Thyroid gland (tissue), 4 donors: ENCODE measurements at places on chromosomes 3 and 15. TPM values are rescaled to one million over a fixed set of nuclear protein-coding genes. Genes with fewer than 3 reads are reported as not detected.

GRCh38 chr15:100221471-100222348 is 120.1 kb downstream of the ADAMTS17 start:
- no peaks in the 10 kb centered on the region for H3K27me3 ChIP-seq
- H3K4me3 ChIP-seq, result no peak overlapping the region
- H3K4me1 ChIP-seq, result no peaks in the 10 kb centered on the region
- no peaks in the 10 kb centered on the region for H3K36me3 ChIP-seq

- H3K27ac ChIP-seq, result no peak overlapping the region
- H3K36me3 ChIP-seq, result no peaks in the 10 kb centered on the region
- H3K4me3 ChIP-seq, result no peak overlapping the region
- DNase-seq, result no peak
- H3K4me1 ChIP-seq, result no peaks in the 10 kb centered on the region
Measured at GRCh38 chr3:22296601-22297000, 545.6 kb upstream of the ZNF385D start.

The PIGX gene
- 40.6 TPM for total RNA-seq

DNA sequence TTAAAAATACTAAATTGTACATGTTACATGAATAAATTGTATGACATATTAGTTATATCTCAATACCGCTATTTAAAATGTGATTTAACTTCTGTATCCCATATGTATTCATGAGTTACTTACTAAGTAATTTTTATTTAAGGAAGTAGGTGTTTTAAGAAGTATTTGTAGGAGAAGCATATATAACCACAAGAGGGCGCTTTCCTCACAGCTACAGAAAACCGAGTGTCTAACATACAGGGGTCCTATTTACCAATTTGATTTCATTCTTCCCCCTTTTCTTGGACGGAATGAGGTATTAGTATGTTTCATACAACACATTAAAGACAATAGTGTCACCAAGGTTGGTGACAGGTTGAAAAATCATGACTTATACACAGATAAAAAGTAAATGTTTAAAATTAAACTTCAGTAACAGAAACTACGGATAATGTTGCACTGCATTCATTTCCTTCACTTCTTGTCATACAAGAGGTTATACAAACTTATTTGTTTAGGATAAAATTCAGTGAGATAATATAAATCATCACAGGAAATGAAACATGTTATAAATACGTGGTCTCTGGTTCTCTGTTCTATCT is 253.6 kb downstream of the MAGI1 start:
- H3K36me3 ChIP-seq, result no peaks in the 10 kb centered on the region
- no peak overlapping the region for H3K27ac ChIP-seq
- no peak overlapping the region for H3K4me3 ChIP-seq
- no peaks in the 10 kb centered on the region for H3K27me3 ChIP-seq

GRCh38 chr3:127628788-127629466 is at the start of gene PODXL2:
Gene PODXL2, plus strand, starts transcription at chr3:127629185. Its CDS starts 35 bp downstream, at chr3:127629220.
- H3K27ac ChIP-seq, result no peak within 1 kb of the TSS
- H3K36me3 ChIP-seq, result no peaks in the 10 kb centered on the region
- H3K4me3 ChIP-seq, result no peak within 1 kb of the TSS
- DNase-seq, result peak; percentile 67

The MOBP gene
- not detected for total RNA-seq

DNA sequence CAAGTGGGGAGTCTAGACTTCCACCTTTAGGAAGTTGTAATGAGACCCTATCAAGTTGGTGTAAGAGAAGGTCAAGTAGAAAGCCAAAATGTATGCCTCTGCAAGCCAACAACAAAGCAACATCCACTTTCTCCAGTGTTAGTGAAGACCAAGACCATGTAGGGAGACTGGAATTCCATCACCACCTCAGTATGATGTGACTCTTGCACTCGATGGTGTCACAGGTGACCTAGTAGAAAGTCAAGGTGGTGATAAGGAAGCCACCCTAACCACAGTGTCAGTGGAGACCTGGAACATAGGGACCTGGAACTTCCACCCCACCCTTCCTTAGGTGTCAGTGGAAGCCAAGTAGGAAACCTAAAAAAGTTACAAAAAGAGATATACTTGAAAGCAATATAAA is 278.1 kb upstream of the KCNMB2 start:
- H3K4me3 ChIP-seq, result no peak overlapping the region
- DNase-seq, result no peak
- no peaks in the 10 kb centered on the region for H3K4me1 ChIP-seq
- H3K27ac ChIP-seq, result no peak overlapping the region
- H3K36me3 ChIP-seq, result no peaks in the 10 kb centered on the region

DNA sequence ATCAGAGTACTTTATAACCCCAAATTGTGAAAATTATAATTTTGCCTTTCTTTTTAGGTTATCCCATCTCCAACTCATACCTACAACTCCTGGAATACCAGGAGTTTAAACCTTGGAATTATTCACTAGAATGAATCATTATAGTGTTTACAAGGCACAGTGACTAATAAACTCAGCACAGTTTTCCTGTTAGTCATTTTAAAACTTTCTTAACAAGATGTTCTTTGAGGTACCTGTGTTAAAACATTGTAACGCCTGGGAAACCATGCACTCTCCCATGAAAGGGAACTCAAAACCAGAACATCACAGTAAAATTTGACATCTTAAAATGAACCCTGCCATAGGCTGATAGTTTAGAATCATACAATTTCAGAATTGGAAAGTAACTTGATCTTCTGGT is 132.4 kb upstream of the OSTN start:
- no peak for DNase-seq
- H3K36me3 ChIP-seq, result no peaks in the 10 kb centered on the region
- no peaks in the 10 kb centered on the region for H3K4me1 ChIP-seq
- no peaks in the 10 kb centered on the region for H3K27me3 ChIP-seq

DNA sequence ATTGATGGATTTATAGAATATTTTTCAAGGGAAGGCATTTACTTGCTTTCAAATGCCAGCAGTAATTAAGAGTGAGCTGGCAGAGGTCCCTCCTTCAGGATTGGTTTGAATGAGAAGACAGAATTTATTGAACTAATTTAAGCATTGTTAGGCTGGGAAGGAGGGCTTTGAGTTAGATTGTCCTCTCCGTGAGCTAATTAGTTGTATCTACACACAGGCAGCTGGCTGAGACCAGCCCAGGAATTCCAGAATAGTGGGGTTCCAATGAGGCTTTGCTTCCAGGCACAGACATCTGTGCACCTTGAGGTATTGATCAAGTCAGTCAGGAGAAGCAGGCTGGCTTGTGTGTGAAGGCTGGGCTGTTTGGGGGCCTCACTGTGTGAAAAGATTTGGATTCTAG is 124.0 kb upstream of the WNT5A start:
- no peak overlapping the region for H3K27ac ChIP-seq
- peaks cover 9% of the 10 kb centered on the region for H3K4me1 ChIP-seq
- DNase-seq, result no peak
- no peaks in the 10 kb centered on the region for H3K27me3 ChIP-seq

The TATDN2 gene
- total RNA-seq, result 29.1 TPM

- no peak overlapping the region for H3K27ac ChIP-seq
- peaks cover 24% of the 10 kb centered on the region for H3K4me1 ChIP-seq
- H3K4me3 ChIP-seq, result no peak overlapping the region
- H3K36me3 ChIP-seq, result no peaks in the 10 kb centered on the region
- no peak for DNase-seq
Measured at GRCh38 chr3:31552103-31552502, 19.4 kb downstream of the STT3B start.

DNA sequence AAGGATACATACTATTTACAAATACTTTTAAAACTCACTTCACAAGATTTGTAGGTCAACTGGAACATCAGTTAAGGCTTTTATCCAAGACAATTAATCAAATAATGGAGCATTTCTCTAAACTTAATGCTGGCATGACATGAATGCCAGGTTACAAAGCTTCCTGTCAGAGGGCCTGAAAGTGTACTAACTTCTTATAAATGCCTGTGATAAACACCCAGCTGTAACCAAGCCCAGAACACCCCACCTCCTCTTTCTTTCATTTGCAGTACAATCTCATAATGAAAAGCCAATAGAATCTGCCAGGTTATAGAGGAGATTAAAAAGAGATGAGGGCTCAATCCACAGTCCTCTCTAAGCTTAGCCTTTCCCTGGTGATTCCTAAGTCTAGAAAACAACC is 214.4 kb downstream of the OSBPL10 start:
- no peaks in the 10 kb centered on the region for H3K36me3 ChIP-seq
- DNase-seq, result no peak
- no peak overlapping the region for H3K27ac ChIP-seq
- H3K4me1 ChIP-seq, result peaks cover 9% of the 10 kb centered on the region
- no peaks in the 10 kb centered on the region for H3K27me3 ChIP-seq

- no peaks in the 10 kb centered on the region for H3K27me3 ChIP-seq
- no peaks in the 10 kb centered on the region for H3K4me1 ChIP-seq
- DNase-seq, result no peak
- H3K27ac ChIP-seq, result no peak overlapping the region
Measured at GRCh38 chr3:74301056-74301455, 313.4 kb downstream of the CNTN3 start.

The EPHA6 gene
- 5.8 TPM for total RNA-seq

DNA sequence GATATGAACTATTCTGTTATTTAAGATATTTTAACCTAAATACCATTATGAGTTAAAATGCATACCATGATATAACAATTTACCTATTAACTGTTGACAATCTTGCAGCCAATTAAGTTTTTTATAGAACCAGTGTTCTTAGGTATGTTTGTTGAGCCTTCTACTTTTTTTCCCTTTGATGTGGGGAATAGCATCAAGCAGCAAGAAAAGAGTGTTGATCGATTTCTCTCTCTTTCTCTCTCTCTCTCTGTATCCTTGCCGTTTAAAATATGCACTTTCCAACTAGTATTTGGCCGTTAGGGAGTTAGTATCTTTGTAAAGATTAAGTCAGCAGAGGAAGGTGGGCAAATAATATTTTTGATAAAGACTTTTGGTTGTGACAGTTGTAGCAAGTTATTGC is 5.9 kb downstream of the CHD2 start:
- H3K27me3 ChIP-seq, result no peaks in the 10 kb centered on the region
- H3K36me3 ChIP-seq, result no peaks in the 10 kb centered on the region
- H3K4me1 ChIP-seq, result peaks cover 62% of the 10 kb centered on the region
- peak overlapping the region; percentile 93 for H3K27ac ChIP-seq
- DNase-seq, result no peak
- no peak overlapping the region for H3K4me3 ChIP-seq

DNA sequence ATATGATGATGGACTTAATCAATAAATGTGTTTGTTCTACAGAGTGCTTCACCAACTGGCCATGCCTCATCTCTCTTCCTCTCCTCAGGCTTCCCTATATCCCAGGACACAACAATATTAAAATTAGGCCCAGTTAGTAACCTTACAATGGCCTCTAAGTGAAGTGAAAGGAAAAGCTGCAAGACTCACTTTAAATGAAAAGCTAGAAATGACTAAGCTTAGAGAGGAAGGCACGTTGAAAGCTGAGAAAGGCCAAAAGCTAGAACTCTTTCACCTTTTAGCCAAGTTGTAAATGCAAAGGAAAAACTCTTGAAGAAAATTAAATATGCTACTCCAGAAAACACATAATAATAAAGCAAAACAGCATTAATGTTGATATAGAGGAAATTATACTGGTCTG is 1010.3 kb downstream of the NAALADL2 start:
- no peaks in the 10 kb centered on the region for H3K4me1 ChIP-seq
- DNase-seq, result no peak
- no peak overlapping the region for H3K27ac ChIP-seq
- H3K36me3 ChIP-seq, result no peaks in the 10 kb centered on the region

DNA sequence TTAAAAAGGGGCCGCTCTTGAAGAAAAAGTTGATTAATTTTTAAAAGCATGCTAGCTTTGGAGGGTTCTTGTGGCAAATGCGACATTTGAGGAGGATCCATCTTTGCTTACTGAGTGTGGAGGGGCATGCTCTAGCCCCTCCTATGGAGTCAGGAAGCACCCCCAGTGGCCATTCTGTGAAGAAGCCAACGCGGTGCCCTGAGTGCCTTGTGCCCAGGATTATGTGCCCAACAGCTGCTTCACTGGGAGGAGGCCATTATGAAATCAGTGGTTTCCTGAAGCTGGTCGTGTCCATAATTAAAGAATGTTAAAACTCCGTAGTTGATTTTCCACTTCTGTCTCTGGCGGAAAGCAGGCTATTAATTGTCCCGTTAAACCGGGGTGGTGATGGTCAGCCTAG is 69.1 kb upstream of the TNFAIP8L3 start:
- H3K27ac ChIP-seq, result no peak overlapping the region
- H3K36me3 ChIP-seq, result no peaks in the 10 kb centered on the region
- peaks cover 4% of the 10 kb centered on the region for H3K4me1 ChIP-seq
- no peaks in the 10 kb centered on the region for H3K27me3 ChIP-seq
- H3K4me3 ChIP-seq, result no peak overlapping the region

DNA sequence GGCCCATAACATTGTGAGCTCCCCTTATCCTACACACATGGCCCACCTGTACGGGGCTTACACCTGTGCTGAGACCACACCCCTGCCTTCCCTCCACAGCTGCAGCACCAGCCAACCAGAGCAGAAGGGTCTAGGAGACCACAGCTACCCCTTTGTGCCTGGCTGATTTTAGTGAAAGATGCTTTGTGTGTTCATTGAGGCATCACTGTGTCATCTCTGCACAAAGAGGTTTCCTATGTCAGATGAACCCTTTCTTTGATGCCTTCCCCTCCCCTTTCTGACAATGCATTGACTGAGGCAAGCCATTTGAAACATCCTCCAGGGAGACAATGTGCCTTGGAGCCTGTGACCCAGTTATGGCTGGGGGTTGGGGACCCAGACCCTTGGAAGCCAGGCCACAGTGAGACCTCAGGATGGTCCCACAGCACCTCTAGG is 54.9 kb upstream of the SLC7A14 start:
- H3K27me3 ChIP-seq, result no peaks in the 10 kb centered on the region
- H3K4me3 ChIP-seq, result no peak overlapping the region
- no peak for DNase-seq
- H3K36me3 ChIP-seq, result no peaks in the 10 kb centered on the region
- H3K27ac ChIP-seq, result no peak overlapping the region
- peaks cover 25% of the 10 kb centered on the region for H3K4me1 ChIP-seq

DNA sequence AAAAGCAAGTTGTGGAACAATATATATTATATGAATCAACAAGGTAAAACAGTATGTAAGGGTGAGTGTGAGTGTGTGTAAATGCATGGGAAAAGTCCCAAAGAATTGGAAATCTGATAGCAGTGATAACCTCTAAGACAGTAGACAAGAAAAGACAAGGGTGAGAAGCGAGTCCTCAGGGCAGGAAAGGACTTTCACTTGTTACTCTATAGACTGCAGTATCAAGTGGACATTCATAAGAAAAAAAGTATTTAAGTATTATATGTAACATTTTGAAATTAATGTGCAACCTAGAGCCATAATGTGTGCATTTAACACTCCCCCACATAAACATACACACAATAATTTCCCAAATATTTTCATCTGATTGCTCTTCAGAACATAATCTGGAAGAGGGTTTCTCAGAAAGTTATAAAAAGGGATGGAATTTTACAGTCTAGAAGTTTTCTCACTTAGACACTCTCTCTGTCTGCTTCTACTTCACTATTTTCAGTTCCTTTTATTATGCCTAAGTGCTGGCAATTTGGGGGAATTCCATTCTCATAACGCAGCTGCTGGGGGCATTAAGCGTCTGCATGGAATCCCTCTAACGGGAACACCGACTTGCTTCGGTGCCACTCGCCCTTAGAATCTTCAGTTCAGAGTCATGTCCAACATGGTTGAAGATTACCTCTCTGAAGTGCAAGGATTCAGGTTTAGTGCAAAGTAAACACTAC is 50.0 kb upstream of the CDIN1 start:
- H3K4me1 ChIP-seq, result no peaks in the 10 kb centered on the region
- no peak for DNase-seq
- no peak overlapping the region for H3K27ac ChIP-seq
